HuH-7 (cell line): ENCODE measurements at places on chromosomes 13 and 19.

DNA sequence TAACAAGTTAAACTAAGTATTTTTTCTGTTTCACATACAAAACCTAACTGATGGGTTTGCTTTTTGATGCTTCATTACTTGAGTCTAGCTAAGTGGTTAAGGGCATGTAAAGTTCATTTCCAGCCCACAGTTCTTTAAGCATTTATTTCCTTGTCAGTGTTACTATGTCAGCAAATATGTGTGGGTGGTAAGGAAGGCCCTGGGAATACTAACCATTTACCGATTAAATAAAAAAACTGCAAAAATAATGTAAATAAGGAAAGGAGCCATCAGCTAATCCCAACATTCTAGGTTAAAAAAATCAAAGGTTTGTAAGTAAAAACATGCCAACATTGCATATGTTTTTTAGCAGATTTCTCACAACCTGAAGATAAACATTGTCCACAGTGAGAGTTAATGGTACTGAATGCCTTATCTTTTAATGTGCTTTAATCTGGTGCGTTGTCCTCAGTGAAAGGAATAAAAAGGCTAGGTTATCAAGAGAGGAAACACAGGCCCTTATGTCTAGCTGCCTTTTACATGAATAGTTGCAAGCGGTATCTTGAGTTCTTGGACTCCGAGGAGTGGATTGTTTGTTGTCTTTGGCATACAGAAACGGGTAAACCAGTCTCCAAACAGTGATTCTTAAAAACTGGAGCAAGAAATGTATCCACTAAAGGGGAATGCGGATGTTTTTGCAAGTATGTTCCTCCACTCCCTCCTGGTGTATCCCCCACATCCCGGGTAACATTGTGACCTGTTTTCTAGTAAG is 949.6 kb upstream of the SLC10A2 start:
- DNase-seq = no peak

- no peak for DNase-seq
Observed at GRCh38 chr13:93660391-93661063, 433.9 kb downstream of the GPC6 start.

- no peak for DNase-seq
Observed at GRCh38 chr13:113811081-113811928, 52.3 kb downstream of the TMEM255B start.

- DNase-seq = no peak
Observed at GRCh38 chr19:43310221-43310620, 40.9 kb upstream of the PSG9 start.

DNA sequence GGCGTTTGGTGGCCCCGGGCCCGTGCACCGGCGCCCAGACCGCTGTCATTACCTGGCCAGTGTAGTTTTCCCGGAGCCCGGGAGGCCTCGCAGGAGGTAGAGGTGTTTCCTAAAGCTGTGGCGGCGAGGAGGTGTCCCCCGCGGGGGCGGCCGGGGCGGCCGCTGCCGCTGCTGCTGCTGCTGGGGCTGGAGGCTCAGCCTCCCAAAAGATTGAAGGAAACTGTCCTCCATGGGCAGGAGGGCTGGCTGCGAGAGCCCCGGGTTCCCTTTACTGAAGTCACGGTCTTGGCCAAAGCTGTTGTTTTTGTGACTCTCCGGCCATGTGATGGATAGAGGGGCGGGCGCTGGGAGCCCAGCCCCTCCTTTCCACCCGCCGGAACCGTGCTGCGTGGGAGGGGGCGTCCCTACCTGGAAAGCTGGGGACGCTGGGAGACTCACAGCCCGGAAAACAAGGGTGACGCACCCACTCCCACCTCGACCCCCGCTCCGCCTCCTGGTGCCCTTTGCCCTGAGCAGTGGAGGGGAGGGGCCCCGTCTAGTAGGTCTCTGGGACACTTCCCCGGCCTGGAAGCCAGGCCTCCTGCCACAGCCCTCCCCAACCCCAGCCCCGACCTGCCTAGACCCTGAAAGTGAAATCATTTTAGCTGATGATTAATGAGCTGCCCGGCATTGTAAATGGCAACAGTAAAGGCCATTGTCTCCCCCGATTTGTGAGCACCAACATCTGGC is at the start of gene N4BP2L1:
Gene N4BP2L1 (minus strand): TSS at position 279 of the 729 bp plus-strand sequence. CDS start 48 bp downstream, at position 231.
- peak; percentile 72 for DNase-seq

DNA sequence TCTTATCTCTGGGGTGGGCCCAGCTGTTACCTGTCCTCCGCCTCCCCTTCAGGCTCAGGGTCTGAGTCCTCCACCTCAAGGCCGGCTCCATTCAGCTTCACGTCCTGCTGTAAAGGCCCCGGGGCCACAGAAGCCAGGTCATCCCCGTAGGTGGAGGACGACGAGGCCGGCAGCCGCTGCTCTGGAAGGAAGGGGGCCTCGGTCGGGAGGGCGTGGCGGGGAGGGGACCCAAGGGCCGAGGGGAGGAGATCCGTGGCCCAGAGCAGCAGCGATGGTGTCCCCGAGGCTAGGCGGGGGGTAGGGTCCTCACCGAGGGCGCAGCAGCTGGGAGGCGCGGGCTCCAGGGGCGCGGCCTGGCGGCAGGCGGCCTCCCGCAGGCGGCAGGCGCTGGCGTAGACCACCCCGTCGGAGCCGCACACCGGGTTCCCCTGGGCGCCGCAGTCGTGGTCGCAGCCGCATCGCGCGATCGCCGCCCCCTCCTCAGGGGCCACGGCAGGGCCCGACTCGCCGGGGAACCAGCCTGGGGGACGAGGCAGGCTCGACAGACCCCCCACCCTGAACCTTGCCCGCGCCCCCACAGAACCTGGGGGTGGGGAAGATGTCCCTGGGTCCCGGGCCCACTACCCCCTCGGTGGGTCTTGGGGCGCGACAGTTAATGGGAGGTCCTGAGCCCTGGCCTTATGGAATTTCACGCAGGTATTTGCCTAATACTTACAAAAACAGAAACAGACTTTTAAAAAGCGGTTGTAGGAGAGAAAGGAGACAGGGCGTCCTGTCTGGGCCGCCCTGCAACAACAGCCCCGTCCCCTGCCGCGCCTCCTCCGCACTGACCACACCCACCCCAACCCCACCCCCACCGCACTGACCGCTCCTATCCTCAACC is 7.6 kb downstream of the F2RL3 start:
- DNase-seq = peak; percentile 41

DNA sequence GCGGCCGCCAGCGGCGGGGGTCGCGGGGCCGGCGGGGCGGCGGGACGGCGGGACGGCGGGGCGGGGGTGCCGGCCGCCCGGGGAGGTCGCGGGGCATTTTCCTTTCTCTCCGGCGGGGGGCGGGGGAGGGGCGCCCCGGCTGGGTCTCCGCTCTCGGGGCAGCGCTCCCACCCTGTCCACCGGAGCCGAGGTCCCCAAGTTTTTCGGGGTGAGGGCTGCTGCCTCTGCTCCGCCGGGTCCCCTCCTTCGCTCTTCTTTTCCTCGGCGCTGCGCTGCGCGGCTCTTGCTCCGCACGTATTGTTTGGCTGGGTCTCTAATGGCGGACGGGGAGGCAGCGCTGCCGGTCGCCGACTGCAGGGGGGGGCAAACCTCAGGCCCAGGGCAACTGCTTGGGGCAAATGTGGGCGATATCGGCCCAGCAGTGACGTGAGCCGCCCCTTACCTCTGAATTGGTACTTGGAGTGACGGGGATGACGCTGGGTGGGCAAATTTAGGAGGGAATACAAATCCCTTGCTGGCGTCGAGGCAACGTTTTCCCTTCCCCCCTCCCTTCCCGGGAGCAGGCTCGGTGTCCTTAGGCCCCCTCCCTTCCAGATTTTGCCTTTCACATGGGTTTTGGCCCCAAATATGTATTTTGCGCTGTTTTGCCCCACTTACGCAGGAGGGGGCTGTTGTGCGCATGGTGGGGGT is 759 bp downstream of the ZMYM2 start:
- DNase-seq = peak; percentile 32

DNA sequence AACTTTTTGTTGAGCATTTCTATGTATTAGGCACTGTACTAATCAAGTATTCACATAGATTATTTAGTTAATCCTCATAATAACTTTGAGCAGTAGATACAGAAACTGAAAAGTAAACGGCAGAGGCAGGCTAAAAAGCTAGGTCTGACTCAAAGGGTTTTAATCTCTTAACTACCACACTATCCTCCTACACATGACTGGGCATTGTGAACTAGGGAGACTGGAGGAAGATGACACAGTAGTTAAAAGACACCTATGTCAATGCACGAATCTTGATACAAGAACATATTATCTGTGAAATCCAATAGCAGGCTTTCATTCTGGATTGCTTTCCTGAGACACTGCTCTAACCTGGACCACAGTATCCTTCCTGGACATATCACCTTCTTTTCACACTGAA is 36.3 kb downstream of the MICU2 start:
- no peak for DNase-seq

GRCh38 chr13:33472446-33472845 is 186.9 kb upstream of the STARD13 start:
- DNase-seq = no peak

GRCh38 chr13:106560821-106561220 is 7.1 kb downstream of the ARGLU1 start:
- no peak for DNase-seq

- no peak for DNase-seq
Observed at GRCh38 chr19:42233106-42233505, 9.3 kb downstream of the GSK3A start.
